Prostate gland (tissue), 2 donors: ENCODE measurements at places on chromosomes 13 and 19.

- DNase-seq = no peak
These were observed 48.7 kb upstream of the ZNF835 start for GRCh38 chr19:56720281-56720680.

GRCh38 chr13:63435667-63436324 lies 2020.1 kb upstream of the PCDH20 start:
- DNase-seq = no peak

- no peak for DNase-seq
These were observed 486.5 kb upstream of the KLF12 start for GRCh38 chr13:74620711-74621110.

- DNase-seq = peak; percentile 78
These were observed 31.9 kb upstream of the FEM1A start for GRCh38 chr19:4759388-4760284.

- no peak for DNase-seq
These were observed 75.5 kb downstream of the ALOX5AP start for GRCh38 chr13:30810801-30811200.

- no peak for DNase-seq
These were observed 354.0 kb downstream of the SPRY2 start for GRCh38 chr13:79986890-79987289.

DNA sequence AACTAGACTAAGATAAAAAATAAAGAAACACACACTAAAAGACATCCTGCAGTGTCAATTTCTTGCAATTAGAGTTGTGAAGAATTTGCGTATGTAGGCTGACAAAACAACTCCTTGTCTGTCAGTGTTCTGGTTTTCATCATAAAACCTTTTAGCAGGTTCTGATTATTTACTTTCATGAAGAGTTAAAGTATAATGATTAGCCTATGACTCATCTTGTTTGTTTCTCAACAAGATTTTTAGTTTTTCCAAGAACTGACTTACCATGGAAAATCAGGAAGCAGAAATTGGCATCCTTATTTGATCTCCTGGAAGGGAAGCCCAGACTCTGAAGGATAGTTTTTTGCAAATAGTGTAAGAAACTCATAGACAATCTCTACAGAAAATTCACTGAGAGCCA lies 848.7 kb upstream of the PCDH9 start:
- no peak for DNase-seq
